ENCODE measurements at places on chromosomes 3 and 15.

GRCh38 chr15:40421246-40422157 is 15.9 kb downstream of the IVD start:
- DNase-seq: no peak

DNA sequence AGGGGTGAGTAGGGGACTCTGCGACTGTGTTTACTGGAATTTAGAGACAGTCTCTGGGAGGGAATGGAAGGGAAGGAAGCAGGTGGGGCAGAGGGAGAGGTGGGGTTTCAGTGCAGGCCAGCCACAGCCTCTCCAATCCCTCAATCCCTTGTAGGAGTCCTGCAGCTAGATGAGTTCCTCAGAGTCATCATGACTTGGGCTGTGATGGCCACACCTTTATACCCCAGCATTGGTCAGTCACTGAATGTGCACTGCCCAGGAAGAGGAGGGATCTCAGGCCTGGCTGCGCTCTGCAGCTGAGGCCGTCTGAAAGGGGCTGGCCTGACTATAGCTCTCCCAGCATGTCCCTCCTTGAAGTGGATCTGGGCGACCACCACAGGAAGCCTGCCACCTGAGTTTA is 67.3 kb upstream of the GLCE start:
- no peak for DNase-seq

- no peak for DNase-seq
Measured at GRCh38 chr3:122609798-122610559, 32.5 kb downstream of the PARP15 start.

GRCh38 chr15:63010386-63010785 is 32.2 kb upstream of the TPM1 start:
- DNase-seq: no peak

GRCh38 chr15:71049706-71050422 is 65.4 kb upstream of the THSD4 start:
- no peak for DNase-seq

DNA sequence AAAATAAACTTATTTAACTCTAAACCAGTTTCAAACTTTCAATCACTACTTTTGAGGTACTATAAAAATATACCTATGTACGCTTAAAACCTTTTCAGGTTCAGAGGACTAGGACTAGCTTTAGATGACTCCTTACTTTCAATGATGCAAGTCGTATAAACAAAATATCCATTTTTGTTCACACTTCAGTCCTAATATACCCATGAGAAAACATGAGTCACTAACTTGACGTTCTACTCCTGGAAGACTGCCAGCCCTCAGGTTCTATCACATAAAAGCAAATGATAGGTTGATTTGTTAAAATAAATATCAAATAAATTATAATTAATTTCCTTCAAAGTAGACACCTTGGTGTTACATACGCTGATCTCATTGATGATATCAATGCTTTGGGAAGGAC is 10.6 kb upstream of the P3H2 start:
- DNase-seq: no peak

GRCh38 chr15:33215941-33216872 is 21.7 kb upstream of the FMN1 start:
- no peak for DNase-seq

GRCh38 chr3:151804267-151804666 is 9.6 kb upstream of the AADAC start:
- DNase-seq: no peak

GRCh38 chr3:17339132-17339575 is 403.3 kb downstream of the TBC1D5 start:
- no peak for DNase-seq

- no peak for DNase-seq
Measured at GRCh38 chr3:42975456-42975855, 3.7 kb upstream of the GASK1A start.

DNA sequence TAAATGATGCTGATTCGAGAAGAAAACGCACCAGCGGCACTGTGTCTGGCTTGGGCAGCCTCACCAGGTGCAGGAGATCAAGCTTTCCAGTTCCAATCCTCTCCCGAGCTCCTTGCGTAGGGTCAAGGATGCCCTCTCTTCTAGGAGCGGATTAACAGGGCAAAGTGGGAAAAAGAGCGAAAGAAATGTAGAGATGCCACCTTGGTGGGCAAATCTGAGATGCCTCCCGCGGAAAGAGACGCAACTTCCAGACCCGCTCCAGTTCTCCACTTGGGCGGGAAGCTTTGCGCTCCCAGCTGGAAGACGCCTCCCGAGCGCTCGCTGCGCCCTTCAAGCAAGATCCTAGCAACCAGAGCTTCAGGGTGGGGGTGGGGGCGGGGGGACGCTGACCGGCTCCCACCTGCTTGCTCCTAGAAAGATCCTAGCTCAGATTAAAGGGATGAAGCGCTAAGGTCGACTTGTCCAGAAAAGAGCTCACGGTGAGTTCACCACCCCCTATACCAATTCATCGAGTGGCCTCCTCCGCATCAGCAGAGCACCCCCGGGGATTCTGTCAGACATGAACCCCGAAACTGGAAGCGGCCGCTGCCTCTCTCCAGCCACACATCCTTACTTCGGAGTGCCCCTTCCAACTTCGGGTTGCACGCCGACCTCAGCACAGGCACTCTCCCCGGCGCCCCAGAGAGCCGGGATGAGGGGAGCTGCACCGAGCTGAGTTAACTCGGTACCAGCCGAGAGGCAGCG is 769 bp downstream of the TAFA4 start:
- no peak for DNase-seq

GRCh38 chr15:69472046-69472445 is 19.4 kb downstream of the RPLP1 start:
- DNase-seq: no peak

- no peak for DNase-seq
Measured at GRCh38 chr3:38746641-38747040, 69.4 kb downstream of the SCN10A start.

DNA sequence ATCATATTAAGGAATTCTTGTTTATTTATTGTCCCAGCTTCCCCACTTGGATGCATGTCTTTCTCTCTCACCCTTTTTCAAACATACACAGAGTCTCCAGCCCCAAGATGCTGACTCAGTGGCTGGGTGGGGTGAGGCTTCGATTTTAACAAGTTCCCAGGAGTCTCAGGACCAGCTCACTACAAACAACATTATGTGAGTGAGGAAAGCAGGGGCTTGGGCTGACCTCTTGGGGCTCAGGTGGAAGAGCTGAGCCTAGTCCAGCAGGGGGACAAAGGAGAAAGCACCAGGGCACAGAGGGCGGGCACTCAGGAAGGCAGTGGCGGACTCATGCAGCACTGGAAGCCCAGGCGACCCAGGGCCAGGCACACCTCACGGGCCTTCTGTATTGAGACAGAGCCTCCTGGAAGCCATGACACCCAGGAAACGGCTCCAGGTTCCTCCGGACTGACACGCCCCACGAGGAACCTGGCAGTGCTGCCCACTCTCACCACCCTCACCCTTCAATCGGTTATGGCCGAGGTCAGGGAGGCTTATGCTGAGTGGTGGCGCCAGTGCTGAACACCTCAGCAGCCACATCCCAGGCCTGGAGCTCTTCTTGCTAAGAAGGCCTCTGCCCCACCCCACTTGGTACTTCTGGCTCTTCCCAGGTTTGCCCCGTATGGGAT is 97.4 kb downstream of the LRIG1 start:
- no peak for DNase-seq

DNA sequence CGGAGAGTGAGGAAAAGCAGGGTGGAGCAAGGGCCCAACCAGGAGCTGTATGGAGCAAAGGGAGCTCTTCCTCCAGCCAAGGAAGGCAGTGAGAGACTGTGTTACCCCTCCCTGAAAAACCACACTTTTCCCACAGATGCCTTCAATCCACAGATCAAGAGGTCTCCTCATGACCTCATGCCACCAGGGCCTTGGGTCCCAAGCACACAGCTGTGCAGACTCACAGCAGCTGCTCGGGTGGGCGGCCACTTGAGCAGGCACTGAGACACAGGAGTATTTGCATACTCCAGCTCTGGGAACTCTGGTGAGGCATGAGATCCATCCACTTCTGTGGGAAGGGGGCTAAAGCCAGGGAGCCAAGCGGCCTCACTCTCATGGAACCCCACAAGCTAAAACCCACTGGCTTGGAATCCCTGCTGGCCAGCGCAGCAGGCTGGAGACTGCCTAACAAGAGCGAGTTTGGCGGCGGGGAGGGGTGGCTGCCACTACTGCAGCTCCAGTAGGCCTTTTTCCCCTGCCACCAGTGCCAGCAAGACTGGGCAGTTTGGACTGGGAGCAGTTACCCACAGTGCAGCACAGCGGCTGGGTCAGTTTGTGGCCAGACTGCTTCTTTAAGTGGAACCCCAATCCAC is 880.6 kb upstream of the ARPP21 start:
- no peak for DNase-seq

DNA sequence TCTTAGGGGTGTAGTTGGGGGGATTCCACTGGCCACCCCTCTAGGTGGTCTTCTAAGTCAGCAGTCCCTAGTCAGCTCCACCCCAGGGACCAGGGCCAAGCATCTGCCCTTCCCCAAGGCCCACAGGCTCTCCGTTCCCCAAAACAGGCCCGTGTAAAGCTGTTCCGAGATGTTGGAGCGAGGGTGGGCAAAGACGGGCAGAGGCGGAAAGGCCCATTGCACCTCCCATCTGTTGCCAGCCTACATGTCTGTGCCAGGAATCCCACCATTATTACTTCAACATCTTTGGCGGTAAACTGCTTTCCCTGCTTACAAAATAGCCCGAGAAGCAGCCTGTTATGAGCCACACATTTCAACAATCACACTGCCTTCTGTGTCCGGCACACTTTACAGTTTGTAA is 1.9 kb upstream of the ATP2B2 start:
- DNase-seq: no peak

GRCh38 chr15:68235022-68235421 is 5.5 kb upstream of the CLN6 start:
- no peak for DNase-seq

GRCh38 chr3:109835958-109836357 is 498.6 kb upstream of the DPPA4 start:
- no peak for DNase-seq

DNA sequence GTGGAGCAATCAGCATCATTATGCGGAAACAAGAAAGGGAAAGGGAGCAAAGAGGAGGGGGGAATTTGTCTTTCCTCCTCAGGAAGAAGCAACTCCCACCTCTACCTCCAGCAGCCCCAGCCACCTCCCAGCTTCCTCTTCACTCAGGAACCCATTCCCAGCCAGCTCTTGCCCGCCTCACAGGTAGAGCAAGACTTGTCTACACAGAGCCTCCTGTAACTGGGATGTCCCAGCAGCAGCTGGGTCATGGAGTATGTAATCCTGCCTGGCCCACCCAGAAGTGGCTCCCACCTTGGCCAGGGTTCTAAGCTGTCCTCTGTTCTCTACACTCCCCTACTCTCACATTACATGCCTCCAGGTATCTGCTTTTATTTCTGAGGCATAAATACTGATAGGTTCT is 14.0 kb downstream of the IGDCC3 start:
- no peak for DNase-seq

DNA sequence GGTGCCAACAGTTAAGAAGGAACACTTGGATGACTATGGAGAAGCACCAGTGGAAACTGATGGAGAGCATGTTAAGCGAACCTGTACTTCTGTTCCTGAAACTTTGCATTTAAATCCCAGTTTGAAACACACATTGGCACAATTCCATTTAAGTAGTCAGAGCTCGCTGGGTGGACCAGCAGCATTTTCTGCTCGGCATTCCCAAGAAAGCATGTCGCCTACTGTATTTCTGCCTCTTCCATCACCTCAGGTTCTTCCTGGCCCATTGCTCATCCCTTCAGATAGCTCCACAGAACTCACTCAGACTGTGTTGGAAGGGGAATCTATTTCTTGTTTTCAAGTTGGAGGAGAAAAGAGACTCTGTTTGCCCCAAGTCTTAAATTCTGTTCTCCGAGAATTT is 3.0 kb downstream of the SKIL start:
- DNase-seq: no peak

DNA sequence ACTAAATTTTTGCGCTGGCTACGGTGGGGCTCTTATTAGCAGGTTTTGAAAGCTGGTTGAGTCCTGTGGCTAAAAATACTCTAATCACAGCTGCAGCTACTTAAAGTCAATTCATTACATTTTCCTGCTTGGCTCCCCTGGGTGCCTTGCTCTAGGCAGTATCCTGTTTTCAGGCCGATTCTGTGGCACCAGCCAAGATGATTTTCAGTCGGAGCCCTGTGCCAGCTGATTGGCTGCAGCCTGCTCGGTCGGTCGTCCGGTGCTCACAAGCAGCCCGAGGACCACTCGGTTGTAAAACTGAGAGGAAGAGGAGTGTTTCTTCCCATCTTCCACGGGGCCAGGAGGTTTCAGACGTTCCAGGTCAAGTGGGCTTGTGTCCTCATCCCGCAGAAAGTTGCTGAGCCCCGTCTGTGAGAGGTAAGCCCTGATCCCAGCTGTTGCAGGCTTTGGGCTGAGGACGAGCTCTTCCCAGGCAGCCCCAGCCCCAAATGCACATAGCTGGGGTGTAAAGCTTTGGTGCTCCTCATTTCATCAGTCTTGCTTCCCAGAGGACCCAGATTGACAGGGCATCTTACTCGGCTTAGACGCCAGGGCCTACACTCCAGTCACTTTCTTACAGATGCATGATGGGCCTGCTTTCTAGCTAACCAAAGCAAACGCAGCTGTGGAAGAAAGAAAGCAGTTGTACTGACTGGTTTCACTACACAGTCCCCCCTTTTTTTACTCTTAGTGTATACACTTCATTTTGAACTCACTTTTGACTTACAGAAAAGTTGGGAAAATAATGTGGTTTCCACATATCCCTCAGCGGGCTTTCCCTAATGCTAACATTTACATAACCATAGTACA is 15.9 kb downstream of the LYSMD4 start:
- DNase-seq: no peak

DNA sequence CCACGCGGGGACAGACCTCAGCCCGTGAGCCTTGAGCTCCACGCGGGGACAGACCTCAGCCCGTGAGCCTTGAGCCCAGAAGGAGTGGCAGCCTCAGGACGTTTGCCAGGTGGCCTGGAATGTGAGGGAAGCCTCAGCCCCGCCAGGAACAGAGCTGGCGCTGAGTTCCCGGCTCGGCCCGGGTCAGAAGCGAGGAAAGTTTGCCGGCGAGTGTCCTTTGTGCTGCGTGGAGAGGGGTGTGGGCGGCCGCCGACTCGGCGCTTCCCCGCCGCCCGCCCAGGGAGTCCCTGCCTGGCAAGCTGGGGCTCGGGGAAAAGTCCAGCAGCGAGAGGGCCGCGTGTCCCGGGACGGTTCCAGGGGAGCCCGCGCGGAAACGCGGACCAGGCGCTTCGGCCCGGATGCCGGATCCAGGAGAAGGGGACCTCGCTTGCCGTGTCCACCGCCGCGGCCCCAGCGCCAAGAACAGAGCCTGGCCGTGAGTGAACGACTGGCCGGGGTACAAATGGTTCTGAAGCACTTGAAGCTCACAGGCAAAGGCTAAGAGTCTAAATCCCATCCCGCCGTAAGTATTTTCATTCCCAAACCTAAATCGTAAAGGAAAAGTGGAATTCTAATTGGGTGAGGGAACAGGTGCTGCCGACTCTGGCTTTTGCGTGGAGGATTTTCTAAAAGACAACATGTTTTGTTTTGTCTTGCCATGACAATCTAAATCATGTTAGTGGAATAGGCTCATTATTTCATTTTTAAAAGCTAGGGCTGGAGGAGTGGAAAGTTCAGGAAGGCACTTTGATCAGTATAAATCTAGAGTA is 1.7 kb downstream of the LRRN1 start:
- no peak for DNase-seq

GRCh38 chr3:183181606-183182005 is 19.1 kb upstream of the LAMP3 start:
- DNase-seq: no peak

Data from NCI-H510A (cell line).